ENCODE measurements at places on chromosomes 5 and 9. TPM values are rescaled to one million over a fixed set of nuclear protein-coding genes. Genes with fewer than 3 reads are reported as not detected.

The SPINK13 gene
- total RNA-seq = not detected

The BTNL9 gene
- not detected for total RNA-seq

The SGCD gene
- total RNA-seq = 81.6 TPM

The GABRA6 gene
- total RNA-seq = not detected

The TLN1 gene
- 543 TPM for total RNA-seq

Data from hair follicle dermal papilla cell (primary cell).